ENCODE measurements at places on chromosomes 7 and 10.

DNA sequence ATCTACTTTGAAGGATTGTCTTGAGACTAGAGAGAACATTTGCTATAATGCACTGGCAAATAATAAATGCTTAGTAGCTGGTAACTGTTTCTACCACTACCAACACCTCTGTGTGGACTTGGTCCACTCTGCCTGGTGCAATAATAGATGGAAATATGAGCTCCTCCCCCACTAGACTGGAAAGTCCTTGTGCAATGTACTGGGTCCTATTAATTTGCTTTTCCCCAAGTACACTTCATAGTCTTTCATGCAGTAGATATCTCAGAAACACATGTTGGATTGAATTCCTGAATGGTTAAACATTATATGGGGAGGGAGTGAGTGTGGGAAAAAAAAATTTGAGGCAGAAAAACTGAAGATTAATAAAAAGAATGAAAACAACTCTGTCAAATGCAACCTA lies 119.3 kb downstream of the C10orf90 start:
- DNase-seq, result no peak

DNA sequence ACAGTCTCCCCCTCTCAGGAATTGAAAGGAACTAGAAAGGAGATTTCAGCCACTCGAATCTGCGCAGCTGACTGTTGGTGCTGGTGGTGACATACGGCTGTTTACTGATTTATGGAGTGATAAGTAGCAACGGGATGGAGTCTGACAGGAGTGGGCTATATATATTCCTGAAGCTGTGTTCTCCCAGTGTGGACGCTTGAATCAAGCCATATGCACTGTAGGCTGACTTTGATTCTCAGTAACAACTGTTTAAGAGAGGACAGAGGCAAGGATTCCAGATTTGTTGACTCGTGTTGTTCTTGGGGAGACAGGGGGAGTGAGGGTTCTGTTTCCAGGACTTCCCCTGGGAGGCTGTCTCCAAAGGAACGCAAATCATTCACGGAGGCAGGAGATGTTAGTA lies 260.1 kb upstream of the AUTS2 start:
- DNase-seq, result no peak

GRCh38 chr10:104430360-104430759 lies 76.7 kb downstream of the CFAP58 start:
- DNase-seq, result no peak

DNA sequence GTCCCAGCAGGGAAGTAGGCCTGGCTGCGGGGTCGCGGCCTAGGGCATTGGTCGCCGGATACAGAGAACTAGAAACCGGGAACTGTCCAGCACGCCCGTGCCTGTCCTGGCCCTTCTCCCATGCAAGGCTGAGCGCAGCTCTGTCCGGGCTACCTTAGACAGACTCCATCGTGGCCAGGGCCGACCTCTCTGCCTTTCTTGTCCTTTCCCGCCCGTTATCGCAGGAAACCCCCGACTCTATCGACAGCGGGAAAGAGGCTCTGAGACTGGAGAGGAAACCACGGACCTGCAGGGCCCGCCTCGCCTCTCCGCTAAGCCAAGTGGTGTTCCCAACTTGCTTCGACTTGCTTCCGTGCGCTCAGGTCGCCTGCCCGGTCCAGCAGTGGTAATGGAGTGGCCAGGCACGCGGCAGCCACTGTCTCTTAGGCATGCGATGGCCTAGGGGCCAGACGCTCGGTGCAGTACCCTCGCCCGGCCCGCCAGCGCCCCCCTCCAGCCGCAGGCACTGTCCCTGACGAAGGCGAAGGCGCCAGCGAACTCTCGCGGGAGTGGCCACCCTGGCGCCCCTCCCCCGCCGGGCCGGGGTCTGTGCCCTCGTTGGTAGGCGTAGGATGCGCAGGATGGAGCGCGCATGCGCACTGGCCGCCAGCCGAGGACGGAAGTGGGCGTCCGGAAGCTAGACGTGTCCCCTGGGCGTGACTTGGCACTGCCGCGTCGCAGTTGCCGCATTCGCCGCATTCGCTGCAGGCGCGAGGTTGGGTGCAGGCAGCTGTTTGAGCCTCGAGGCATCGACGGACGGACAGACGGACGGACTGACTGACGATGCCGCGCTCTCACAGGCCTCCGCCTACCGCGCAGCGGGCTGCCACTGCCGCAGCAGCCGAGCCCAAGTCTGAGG lies 54.4 kb downstream of the MCMBP start:
- peak; percentile 14 for DNase-seq

DNA sequence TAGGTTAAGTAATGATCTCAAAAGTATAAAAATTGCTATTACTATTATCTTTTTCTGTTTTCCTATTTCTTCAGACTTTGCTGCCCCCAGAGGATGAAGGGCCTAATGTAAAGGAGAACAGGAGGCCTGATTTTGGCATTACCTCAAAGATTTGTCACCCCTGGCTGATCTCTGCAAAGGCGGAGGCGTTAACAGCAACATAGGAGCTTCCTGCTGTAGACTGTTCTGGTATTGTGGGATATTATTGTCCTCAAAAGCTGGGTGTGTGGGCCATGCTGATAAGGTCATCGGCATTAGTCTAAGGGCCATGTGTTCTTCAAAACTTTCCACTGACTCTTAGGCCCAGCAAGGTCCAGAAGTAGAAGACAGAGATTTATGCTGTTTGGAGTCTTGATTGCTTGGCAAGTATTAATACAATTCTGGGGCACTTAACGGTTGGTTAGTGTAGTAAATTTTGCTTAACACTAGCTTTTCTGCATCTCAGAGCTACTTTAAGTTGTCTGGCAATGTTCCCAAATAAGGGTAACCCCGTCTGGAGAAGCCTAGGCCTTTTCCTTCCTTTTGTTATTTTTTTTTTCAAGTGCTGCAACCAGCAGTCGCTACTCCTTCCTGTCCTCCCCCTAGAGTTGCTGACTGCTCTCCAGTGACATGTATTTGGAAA lies 14.0 kb upstream of the ENTPD1 start:
- no peak for DNase-seq

- DNase-seq, result no peak
Observed at GRCh38 chr7:45074528-45075354, 14.0 kb downstream of the NACAD start.

DNA sequence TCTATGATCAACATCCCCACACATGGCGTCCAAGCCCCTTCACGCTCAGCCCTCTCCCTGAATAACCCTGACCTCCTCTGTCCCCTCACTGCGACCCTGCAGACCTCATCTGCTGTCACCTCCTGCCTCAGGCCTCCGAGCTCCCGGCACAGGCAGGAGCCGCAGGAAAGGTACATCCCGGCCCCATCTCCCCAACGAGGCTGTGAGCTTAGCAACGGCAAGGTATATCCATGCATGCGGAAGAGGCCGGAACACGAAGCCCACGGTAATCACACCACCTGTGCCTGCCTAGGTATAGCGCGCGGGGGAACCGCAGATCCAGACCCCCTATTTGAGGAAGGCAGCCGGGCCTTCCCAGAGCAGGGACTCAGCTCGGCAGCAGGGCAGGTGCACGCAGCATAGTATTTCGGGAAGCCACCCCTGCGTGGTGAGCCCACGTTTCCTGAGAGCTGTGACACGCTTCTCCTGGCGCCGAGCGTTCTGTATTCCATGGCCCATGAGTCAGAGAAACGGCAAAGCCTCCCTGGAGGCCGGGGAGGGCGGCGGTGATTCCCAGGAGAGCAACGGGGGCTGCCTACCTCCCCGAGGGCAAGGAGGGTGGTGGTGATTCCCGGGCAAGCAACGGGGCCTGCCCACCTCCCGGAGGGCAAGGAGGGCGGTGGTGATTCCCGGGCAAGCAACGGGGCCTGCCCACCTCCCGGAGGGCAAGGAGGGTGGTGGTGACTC lies 50.1 kb upstream of the DNAAF5 start:
- DNase-seq, result no peak

- DNase-seq, result no peak
Observed at GRCh38 chr10:26544932-26545331, 106.8 kb downstream of the APBB1IP start.

- peak; percentile 18 for DNase-seq
Observed at GRCh38 chr7:153193144-153193595, 433.6 kb downstream of the ACTR3B start.

DNA sequence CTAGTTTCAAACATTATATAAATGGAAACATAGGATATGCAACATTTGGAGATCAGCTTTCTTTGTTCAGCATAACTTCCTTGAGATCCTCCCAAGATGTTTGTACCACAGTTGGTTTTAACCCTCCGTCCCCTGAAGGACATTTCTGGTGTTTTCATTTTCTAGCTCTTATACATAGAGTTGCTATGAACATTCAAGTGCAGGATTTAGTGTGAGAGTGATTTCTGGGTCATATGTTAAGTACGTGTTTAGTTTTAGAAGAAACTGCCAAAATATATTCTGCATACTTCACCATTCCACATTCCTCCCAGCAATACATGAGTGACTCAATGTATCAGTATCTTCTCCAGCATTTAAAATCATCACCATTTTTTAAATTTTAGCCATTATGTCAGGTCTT lies 588.7 kb upstream of the PFKP start:
- no peak for DNase-seq

GRCh38 chr10:61655335-61655851 lies 7.3 kb upstream of the CABCOCO1 start:
- DNase-seq, result no peak

DNA sequence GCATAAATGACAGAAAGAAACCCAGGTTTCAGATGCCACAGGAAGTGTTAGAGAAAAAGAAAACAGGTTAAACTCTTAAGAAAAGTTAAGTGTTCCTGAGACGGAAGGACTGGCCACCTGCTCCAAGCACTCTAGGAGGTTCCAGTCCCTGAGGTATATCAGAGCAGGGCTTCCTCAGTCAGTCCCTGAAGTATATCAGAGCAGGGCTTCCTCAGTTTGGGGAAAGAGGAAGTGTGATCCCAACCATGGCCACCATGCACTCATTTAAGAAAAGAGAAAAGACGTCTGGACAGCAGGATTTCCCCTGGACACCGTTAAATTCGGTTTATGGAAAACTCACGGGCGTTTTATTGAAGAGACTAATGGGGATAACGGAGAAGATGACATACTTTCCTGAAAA lies 133.4 kb upstream of the PFKP start:
- DNase-seq, result no peak

- DNase-seq, result peak; percentile 8
Observed at GRCh38 chr7:98617051-98617959, at the start of gene NPTX2. TSS of gene NPTX2 (plus strand) at chr7:98617285. CDS start at chr7:98617462, 177 bp downstream.

DNA sequence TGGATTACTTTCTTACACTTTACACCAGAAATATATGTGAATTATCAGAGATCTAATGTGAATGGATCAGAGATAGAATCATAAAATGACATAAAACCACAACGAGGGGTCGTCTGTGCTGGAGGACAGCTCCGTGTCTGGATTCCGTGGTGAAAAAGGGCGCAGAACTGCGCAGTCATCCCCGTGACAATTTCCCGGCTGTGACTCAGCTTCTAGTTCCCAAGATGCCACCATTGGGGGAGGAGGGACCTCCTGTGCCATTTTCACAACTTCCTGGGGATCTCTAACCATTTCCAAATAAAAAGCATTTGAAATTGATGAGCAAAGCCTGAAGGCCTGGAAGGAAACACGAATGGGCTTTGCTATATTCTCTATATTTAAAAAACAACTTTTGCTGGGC lies 72.1 kb downstream of the PDGFA start:
- DNase-seq, result no peak

DNA sequence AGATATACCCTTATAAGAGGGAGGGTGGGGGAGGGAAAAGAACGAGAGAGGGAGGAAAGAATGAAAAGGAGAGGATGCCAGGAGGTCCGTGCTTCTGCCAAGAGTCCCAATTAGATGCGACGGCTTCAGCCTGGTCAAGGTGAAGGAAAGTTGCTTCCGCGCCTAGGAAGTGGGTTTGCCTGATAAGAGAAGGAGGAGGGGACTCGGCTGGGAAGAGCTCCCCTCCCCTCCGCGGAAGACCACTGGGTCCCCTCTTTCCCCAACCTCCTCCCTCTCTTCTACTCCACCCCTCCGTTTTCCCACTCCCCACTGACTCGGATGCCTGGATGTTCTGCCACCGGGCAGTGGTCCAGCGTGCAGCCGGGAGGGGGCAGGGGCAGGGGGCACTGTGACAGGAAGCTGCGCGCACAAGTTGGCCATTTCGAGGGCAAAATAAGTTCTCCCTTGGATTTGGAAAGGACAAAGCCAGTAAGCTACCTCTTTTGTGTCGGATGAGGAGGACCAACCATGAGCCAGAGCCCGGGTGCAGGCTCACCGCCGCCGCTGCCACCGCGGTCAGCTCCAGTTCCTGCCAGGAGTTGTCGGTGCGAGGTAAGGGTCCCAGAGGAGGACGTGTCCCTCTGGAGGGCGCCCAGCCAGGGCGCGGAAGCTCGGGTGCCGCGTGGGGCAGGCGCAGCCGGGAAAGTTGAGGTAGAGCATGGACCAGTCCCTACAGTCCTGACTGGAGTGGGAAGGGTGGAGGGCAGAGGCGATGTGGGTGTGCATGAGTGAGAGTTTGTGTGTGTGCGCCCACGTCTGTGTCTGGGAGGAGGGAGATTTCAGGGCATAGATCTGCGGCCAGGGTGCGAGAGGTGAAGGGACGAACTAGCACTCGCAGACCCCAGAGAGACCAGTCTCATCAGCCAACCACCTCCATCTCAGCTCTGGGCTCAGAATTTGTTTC lies 844 bp downstream of the GRM3 start:
- DNase-seq, result no peak

- DNase-seq, result no peak
Observed at GRCh38 chr7:8391353-8392062, 41.9 kb upstream of the NXPH1 start.

- no peak for DNase-seq
Observed at GRCh38 chr10:58488921-58489320, 23.8 kb upstream of the BICC1 start.

DNA sequence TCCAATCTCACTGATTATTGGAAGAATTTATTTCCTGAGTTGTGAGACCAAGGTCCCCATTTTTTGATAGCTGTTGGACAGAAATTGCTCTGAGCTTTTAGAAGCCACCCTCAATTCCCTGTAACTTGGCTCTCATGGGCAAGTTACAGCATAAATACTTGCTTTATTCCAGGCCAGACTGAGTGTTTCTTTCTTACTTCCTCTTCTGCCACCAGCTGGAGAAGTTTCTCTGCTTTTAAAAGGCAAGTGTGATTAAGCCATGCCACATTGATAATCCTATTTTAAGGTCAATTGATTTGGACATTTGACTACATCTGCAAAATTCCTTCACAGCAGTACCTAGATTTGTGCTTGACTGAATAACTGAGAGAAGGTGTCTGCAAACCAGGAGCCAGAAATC lies 14.1 kb upstream of the TAS2R41 start:
- DNase-seq, result no peak

- DNase-seq, result no peak
Observed at GRCh38 chr10:110648692-110649346, 4.7 kb downstream of the RBM20 start.
